ENCODE measurements at places on chromosomes 3 and 15. TPM values are rescaled to one million over a fixed set of nuclear protein-coding genes. Genes with fewer than 3 reads are reported as not detected.

Gene WDR93
- total RNA-seq: not detected

Gene TLE3
- 17.8 TPM for total RNA-seq

Gene GOLGA6L9
- total RNA-seq: 0.99 TPM

Gene GABRG3
- not detected for total RNA-seq

Gene SERPINI2
- total RNA-seq: 0.41 TPM

Gene CCR3
- total RNA-seq: not detected

Gene TAGLN3
- total RNA-seq: 0.74 TPM

Gene C3orf70
- 1.4 TPM for total RNA-seq

Gene GMPS
- total RNA-seq: 29.4 TPM

Gene NDUFB4
- 556 TPM for total RNA-seq

Gene ACKR4
- total RNA-seq: 5.2 TPM

Gene CTSH
- 52.6 TPM for total RNA-seq

Gene HEG1
- 105 TPM for total RNA-seq

- peak overlapping the region; percentile 36 for H3K27ac ChIP-seq
- H3K4me1 ChIP-seq: peaks cover 31% of the 10 kb centered on the region
- no peaks in the 10 kb centered on the region for H3K27me3 ChIP-seq
These were observed 59.8 kb downstream of the SH3BP5 start for GRCh38 chr3:15272426-15273196.

GRCh38 chr3:9124730-9125129 is 124.7 kb downstream of the SRGAP3 start:
- no peak for DNase-seq
- no peaks in the 10 kb centered on the region for H3K27me3 ChIP-seq
- H3K36me3 ChIP-seq: no peaks in the 10 kb centered on the region
- H3K27ac ChIP-seq: no peak overlapping the region

DNA sequence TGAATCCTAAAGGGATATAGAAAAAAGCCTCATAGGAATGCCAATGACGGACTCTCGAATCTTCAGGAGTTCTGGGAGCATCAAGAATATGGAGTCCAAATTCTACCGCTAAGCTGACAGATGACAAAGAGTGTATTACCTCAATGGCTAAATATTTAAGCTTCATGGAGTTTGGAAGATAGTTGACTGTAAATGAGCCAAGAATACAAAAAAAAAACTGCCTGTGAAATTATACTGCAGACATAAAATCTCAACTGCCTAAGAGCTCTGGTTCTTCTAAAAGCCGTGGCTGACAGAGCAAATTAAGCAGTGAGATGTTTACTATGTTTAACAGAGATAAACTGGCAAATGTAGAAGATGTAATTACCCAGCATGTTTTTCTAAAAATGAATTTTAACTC is 140.0 kb downstream of the GADL1 start:
- H3K4me1 ChIP-seq: no peaks in the 10 kb centered on the region
- H3K4me3 ChIP-seq: no peak overlapping the region
- H3K27me3 ChIP-seq: no peaks in the 10 kb centered on the region
- no peak for DNase-seq
- H3K27ac ChIP-seq: no peak overlapping the region

GRCh38 chr3:184914628-184915027 is 102.7 kb downstream of the VPS8 start:
- H3K4me3 ChIP-seq: no peak overlapping the region
- no peak for DNase-seq
- peaks cover 64% of the 10 kb centered on the region for H3K36me3 ChIP-seq

- H3K27ac ChIP-seq: no peak overlapping the region
- H3K27me3 ChIP-seq: no peaks in the 10 kb centered on the region
- H3K4me3 ChIP-seq: no peak overlapping the region
- DNase-seq: no peak
- H3K36me3 ChIP-seq: no peaks in the 10 kb centered on the region
These were observed 6.8 kb downstream of the CYP8B1 start for GRCh38 chr3:42868841-42869240.

GRCh38 chr15:75446151-75446550 is 5.3 kb downstream of the SIN3A start:
- no peak overlapping the region for H3K4me3 ChIP-seq
- H3K36me3 ChIP-seq: no peaks in the 10 kb centered on the region
- DNase-seq: no peak

GRCh38 chr3:131957511-131957910 is 77.3 kb downstream of the CPNE4 start:
- H3K4me1 ChIP-seq: no peaks in the 10 kb centered on the region
- H3K36me3 ChIP-seq: no peaks in the 10 kb centered on the region
- no peak overlapping the region for H3K4me3 ChIP-seq
- peaks cover 25% of the 10 kb centered on the region for H3K27me3 ChIP-seq
- H3K27ac ChIP-seq: no peak overlapping the region

DNA sequence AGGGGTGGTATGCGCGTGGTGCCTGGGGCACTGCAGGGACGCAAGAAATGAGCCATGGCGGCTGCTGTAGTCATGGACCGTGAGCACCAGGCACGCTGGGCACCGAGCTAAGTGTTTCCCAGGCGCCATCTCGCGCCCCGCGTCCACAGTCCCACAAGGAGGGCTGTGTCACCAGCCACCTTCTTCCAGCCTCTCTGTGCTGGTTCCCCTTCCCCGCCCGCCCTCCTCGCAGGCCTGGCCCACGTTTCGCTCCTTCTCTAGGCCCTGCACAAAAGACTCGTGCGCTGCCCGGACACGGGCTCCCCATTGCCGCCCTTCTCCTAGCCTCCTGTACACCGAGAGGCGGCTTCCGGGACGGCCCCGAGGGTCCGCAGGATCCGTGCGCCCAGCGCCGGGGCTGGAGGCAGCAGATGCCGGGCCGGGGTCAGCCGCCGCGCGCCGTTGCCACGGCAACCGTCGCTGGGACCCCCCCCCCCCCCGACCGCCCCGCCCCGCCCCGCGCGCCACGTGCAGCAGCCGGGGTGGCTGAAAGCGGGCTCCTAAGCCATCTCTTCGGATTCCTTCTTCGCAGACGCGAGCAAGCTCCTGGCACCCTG is 113.4 kb downstream of the SRGAP3 start:
- peaks cover 13% of the 10 kb centered on the region for H3K4me1 ChIP-seq
- peak overlapping the region; percentile 66 for H3K4me3 ChIP-seq
- peaks cover 23% of the 10 kb centered on the region for H3K27me3 ChIP-seq
- peak; percentile 25 for DNase-seq
- H3K27ac ChIP-seq: no peak overlapping the region

DNA sequence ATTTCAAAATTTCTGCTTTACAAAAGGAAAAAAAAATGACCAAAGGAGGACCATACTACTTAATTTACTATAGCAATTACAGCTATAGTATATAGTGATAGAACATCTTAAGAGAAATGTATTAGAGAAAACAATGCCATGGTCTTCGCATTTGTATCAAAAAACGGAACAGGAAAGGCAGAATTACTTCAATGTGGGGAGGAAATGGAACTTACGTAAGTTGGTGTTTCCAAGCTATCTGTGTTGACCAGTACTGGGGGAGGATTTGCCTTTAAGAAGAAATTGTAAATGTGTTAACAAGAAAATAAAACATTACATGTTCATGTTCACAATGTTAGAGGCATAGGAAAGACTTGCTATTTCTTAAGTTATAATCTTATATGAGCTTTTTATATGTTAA is 119.9 kb upstream of the MELTF start:
- H3K27ac ChIP-seq: no peak overlapping the region
- no peaks in the 10 kb centered on the region for H3K27me3 ChIP-seq
- peaks cover 19% of the 10 kb centered on the region for H3K4me1 ChIP-seq
- H3K36me3 ChIP-seq: peaks cover 2% of the 10 kb centered on the region
- DNase-seq: no peak

DNA sequence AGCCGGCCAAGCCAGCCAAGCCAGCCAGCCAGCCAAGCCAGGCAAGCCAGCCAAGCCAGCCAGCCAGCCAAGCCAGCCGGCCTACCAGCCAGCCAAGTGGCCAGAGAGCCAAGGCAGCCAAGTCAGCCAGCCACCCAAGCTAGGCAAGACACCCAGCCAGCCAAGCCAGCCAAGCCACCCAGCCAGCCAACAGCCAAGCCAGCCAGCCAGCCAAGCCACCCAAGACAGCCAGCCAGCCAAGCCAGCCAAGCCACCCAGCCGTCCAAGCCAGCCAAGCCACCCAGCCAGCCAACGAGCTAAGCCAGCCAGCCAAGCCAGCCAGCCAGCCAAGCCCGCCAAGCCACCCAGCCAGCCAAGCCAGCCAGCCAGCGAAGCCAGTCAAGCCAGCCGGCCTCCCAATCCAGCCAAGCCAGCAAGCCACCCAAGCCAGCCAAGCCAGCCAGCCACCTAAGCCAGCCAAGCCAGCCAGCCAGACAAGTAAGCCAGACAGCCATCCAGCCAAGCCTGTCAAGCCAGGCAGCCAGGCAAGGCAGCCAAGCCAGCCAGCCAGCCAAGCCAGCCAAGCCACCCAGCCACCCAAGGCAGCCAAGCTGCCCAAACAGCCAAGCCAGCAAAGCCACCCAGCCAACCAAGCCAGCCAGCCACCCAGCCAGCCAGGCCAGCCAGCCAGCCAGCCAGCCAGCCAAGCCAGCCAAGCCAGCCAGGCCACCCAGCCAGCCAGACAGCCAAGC is 200.5 kb downstream of the GOLGA6L6 start:
- H3K36me3 ChIP-seq: no peaks in the 10 kb centered on the region
- H3K4me1 ChIP-seq: no peaks in the 10 kb centered on the region
- peaks cover 4% of the 10 kb centered on the region for H3K27me3 ChIP-seq
- DNase-seq: peak; percentile 71
- no peak overlapping the region for H3K27ac ChIP-seq

DNA sequence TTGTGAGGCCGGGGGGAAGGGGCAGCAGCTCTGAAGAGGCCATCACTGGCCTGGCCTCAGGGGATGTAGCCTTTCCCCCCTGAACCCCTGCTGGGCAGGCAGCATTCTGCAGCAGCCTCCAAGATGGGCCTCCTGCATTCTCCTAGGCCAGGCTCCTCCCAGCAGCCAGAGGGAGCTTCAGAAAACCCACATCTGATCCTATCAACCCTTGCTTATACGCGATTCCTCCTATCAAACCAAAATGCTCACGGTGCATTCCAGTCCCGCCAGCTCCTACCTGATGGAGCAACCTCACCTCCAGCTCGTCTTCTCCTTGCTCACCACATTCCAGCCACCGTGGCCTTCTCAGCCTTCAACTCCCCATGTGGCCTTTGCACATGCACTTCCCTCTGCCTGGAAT is 85.7 kb downstream of the MEGF11 start:
- DNase-seq: no peak
- H3K36me3 ChIP-seq: no peaks in the 10 kb centered on the region
- H3K4me3 ChIP-seq: no peak overlapping the region
- peaks cover 33% of the 10 kb centered on the region for H3K27me3 ChIP-seq
- no peak overlapping the region for H3K27ac ChIP-seq

GRCh38 chr3:149964291-149964690 is 6.4 kb downstream of the PFN2 start:
- peaks cover 15% of the 10 kb centered on the region for H3K36me3 ChIP-seq
- peaks cover 69% of the 10 kb centered on the region for H3K4me1 ChIP-seq
- DNase-seq: no peak
- H3K4me3 ChIP-seq: no peak overlapping the region

- H3K36me3 ChIP-seq: no peaks in the 10 kb centered on the region
- no peak for DNase-seq
- no peak overlapping the region for H3K4me3 ChIP-seq
- no peak overlapping the region for H3K27ac ChIP-seq
- H3K4me1 ChIP-seq: no peaks in the 10 kb centered on the region
These were observed 384.2 kb downstream of the CGGBP1 start for GRCh38 chr3:87674397-87675161.

GRCh38 chr15:79240036-79240435 is 42.5 kb upstream of the ANKRD34C start:
- no peak overlapping the region for H3K27ac ChIP-seq
- no peaks in the 10 kb centered on the region for H3K36me3 ChIP-seq
- no peak overlapping the region for H3K4me3 ChIP-seq
- H3K27me3 ChIP-seq: no peaks in the 10 kb centered on the region

- peaks cover 12% of the 10 kb centered on the region for H3K4me1 ChIP-seq
- no peaks in the 10 kb centered on the region for H3K27me3 ChIP-seq
- H3K36me3 ChIP-seq: no peaks in the 10 kb centered on the region
- no peak overlapping the region for H3K4me3 ChIP-seq
- H3K27ac ChIP-seq: no peak overlapping the region
- no peak for DNase-seq
These were observed 24.6 kb upstream of the AP4E1 start for GRCh38 chr15:50883903-50884302.

DNA sequence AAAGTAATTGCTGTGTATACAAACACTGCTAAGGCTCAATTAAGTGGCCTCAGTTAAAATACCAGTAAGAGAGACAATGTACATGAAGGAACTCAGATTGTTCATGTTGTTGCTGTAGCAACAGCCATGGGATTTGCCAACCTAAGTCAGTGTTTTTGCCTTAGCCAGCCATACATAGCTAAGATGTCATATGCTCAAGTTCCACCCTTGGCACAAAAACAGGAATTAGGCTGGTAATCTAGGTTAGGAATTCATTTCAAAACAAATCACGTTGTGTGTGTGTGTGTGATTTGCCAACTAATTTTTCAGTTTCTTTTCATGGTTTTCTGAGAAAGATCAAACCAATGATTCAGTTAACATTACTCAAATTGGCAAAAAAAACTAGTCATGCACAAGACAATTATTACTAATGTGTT is 143.7 kb upstream of the KCNMB2 start:
- no peak for DNase-seq
- no peaks in the 10 kb centered on the region for H3K36me3 ChIP-seq
- H3K27me3 ChIP-seq: no peaks in the 10 kb centered on the region
- H3K27ac ChIP-seq: no peak overlapping the region
- no peak overlapping the region for H3K4me3 ChIP-seq

DNA sequence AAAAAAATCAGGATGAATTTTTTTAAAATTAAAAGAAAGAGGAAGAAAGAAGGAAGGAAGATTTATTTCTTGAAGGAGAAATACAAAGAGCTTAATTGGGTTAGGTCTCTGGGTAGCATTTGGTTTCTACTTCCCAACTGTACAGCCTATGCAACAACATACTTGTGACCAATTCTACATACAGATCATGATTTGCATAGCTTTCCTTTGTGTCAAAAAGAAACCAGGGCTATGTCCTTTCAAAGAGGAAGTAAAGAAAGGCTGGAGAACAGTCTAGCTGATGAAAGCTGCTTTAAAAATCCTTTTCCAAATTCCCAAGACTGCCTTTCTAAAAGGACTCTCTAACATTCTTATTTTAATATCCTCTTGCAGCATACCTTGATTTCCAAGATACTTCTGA is 6.1 kb upstream of the HGD start:
- H3K27me3 ChIP-seq: no peaks in the 10 kb centered on the region
- DNase-seq: no peak
- H3K27ac ChIP-seq: no peak overlapping the region
- peaks cover 3% of the 10 kb centered on the region for H3K36me3 ChIP-seq
- H3K4me1 ChIP-seq: no peaks in the 10 kb centered on the region

GRCh38 chr3:132536442-132537153 is 60.5 kb upstream of the ACKR4 start:
- H3K4me3 ChIP-seq: no peak overlapping the region
- H3K27me3 ChIP-seq: no peaks in the 10 kb centered on the region
- no peak for DNase-seq
- H3K36me3 ChIP-seq: peaks cover 80% of the 10 kb centered on the region
- H3K4me1 ChIP-seq: peaks cover 6% of the 10 kb centered on the region
- H3K27ac ChIP-seq: no peak overlapping the region

GRCh38 chr3:33360136-33360825 is 79.9 kb downstream of the UBP1 start:
- no peak for DNase-seq
- no peak overlapping the region for H3K27ac ChIP-seq
- H3K4me3 ChIP-seq: no peak overlapping the region
- no peaks in the 10 kb centered on the region for H3K36me3 ChIP-seq
- H3K4me1 ChIP-seq: peaks cover 11% of the 10 kb centered on the region
